ENCODE measurements at places on chromosomes 3 and 15. TPM values are rescaled to one million over a fixed set of nuclear protein-coding genes. Genes with fewer than 3 reads are reported as not detected.

- DNase-seq: no peak
Observed at GRCh38 chr3:194396859-194397756, 2.0 kb downstream of the GP5 start.

- no peak for DNase-seq
Observed at GRCh38 chr3:52446042-52446441, 1.1 kb upstream of the SEMA3G start.

DNA sequence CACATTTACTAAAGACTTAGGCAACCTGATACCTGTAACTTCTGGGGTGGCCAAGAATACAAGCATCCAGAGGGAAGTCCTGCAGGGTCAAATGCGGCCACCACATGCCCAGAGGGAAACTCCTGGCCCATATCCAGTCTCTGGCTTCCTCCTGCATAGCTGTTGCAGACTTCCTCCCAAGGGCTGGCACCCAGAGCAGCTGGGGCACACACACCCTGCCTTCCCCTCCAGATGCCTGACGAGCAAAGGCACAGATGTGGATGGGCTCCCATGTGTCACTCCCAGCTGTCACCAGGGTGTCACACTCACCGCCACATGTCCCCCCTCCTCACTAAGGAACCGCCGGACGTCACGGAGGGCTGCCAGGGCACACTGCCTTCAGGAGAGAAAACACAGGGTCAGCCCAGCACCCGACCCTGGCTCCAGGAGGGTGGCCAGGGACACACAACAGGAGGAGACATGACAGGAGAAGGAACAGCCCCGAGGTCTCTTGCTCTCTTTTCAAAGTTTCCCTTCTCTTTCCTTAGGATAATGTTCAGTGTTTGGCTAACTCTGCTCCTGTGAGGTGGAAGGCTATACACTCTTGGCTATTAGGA lies 13.2 kb downstream of the PFKFB4 start:
- no peak for DNase-seq

- DNase-seq: no peak
Observed at GRCh38 chr15:81030301-81030750, 29.6 kb downstream of the TLNRD1 start.

DNA sequence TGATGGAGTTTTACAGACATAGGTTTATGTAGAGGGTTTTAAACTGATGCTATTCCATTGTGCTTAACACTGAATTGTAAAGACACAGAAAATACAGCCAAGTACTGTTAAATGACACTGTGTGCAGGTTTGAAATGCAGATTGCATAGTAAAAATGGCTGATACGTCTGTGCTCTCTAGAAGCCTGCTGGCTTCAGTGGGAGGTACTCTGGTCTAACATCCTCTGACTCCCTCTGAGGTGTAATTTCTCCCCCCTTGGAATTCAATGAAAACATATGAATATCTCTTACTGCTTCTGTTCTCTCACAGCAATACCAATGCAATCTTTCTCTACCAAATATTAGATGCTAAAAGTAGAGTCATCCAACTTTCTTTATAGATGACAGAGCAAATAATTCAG lies 176.6 kb downstream of the SLC9A9 start:
- peak; percentile 24 for DNase-seq

- no peak for DNase-seq
Observed at GRCh38 chr15:26887926-26888666, 21.2 kb downstream of the GABRA5 start.

The SLC30A4 gene
- polyA plus RNA-seq: 6.4 TPM

The HTR3E gene
- not detected for polyA plus RNA-seq

The CPLX3 gene
- not detected for polyA plus RNA-seq

The CADM2 gene
- polyA plus RNA-seq: not detected

The PLSCR2 gene
- polyA plus RNA-seq: not detected

The VGLL4 gene
- polyA plus RNA-seq: 30.9 TPM

All from GM23248 (cell line).